ENCODE measurements at places on chromosomes 7 and 10.

- no peak for DNase-seq
Observed at GRCh38 chr7:83517035-83517700, 131.8 kb downstream of the SEMA3E start.

DNA sequence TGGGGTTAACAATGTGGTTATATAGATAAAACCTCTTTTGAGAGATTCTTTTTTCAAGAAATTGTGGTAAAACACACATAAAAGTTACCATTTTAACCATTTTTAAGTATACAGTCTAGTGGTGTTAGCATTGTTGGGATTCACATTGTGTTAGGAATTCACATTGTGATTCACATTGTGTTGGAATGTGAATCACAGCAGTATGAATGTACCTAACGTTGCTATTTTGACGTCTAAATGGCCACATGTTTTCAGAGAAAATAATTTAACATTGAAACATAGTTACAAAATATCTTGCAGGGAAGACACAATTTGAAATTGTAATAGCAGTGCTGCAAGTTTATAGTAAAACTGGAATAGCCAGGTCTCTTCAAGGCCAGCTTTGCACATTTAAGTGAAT is 129.0 kb downstream of the BICC1 start:
- no peak for DNase-seq

GRCh38 chr7:74288034-74288881 is 949 bp upstream of the CLIP2 start:
- DNase-seq, result no peak

GRCh38 chr7:149293338-149293737 is 31.3 kb downstream of the ZNF783 start:
- no peak for DNase-seq

- DNase-seq, result no peak
Observed at GRCh38 chr7:46363688-46364087, 442.6 kb upstream of the IGFBP3 start.

DNA sequence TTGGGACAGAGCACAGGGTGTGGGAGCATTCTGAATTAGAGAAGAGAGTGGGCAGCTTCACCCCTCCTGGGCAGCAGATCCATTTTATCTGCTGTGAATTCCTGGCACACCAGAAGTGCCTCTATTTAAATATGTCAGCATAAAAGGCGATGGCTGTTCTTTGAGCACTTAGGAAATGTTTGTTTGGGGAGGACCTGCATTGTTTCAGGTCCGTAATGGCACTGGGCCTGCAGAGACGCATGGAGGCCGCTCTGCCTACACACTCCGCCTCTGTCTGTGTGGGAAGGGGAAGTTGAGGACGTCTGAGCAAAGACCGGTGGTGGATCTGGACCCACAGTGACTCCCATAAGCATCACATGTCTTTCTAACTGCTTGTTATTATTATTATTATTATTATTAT is 253.2 kb downstream of the CAMK1D start:
- no peak for DNase-seq

DNA sequence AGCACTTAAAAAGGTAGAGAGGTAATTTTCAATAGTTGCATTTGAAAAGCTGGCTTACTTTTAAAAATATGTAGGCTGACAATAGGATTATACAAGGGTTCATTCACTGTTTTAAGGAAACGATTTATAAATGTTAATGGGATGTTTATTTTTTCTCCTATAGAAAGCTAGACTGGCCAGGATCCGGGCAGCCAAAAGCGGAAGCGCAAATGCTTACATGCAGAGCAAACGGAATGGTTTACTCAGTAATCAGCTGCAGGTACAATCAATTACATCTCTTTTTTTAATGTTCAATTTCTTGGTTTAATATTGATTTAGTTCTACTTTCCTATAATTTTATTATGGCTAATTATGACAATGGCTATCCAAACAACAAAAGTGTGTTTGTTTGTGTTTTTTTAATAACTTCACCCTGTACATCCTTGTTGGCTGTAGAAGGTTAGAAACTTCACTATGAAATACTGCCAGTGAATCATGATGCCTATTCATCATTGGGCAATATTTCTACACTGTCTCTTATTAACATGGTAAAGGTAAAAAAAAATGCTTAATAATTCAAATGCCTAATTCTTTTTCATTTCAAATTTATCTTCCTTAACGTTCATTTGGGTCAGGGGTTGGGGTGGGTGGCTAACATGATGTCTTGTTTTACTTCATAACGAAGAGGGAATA is 116.4 kb downstream of the TSPAN12 start:
- no peak for DNase-seq

DNA sequence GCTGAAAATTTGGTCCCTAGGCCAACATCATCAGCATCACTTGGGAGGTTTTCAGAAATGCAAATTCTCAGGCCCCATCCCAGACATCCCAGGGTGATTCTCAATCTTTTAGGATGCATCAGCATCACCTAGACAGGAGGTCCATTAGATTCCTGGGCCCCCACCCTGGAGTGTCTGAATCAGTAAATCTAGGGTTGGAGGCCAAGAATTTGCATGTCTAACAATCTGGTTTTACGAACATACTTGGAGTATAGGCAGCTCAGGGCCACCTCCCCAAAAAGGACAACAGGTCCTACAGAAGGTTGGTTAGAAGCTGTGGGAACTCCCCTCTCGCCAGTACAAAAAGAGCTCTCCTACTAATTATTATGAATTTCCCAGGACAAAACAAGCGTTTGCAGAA is 15.5 kb downstream of the ZC3HAV1 start:
- DNase-seq, result no peak

DNA sequence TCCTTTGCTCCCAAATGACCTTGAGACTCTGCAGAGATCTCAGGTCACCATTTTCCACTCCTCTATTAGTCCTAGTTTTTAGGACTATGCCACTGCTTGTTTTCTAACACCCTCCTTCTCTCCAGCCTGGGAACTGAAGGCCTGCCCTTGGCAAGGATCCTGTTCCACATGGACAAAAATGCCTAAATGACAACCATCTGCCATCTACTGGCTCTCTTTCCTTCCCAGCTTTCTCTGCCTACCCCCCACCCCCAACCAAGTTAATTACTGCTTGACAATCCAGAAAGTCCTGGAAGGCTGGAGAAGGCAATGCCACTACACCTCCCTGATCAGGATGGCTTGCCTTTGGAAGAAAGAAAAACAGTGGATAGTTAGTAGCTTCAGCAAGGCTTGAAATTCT is 44.8 kb upstream of the SP8 start:
- no peak for DNase-seq

DNA sequence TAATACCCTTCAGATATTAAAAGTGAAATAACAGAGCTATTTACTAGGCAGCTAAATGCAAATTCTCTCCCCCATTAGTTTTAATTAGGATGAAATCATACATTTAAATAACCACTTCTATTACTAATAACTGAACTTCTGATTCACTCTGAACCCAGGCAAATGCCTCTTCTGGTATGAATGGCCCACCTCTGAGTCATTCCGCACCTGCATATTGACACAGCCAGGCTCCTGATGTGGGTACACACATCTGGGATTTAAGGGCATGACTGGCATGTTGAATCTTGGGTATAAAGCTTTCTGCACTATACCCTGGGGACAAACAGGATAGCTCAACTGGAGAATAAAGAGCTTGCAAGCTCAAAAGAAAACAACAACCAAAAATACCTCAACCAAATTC is 140.9 kb downstream of the AUTS2 start:
- no peak for DNase-seq

DNA sequence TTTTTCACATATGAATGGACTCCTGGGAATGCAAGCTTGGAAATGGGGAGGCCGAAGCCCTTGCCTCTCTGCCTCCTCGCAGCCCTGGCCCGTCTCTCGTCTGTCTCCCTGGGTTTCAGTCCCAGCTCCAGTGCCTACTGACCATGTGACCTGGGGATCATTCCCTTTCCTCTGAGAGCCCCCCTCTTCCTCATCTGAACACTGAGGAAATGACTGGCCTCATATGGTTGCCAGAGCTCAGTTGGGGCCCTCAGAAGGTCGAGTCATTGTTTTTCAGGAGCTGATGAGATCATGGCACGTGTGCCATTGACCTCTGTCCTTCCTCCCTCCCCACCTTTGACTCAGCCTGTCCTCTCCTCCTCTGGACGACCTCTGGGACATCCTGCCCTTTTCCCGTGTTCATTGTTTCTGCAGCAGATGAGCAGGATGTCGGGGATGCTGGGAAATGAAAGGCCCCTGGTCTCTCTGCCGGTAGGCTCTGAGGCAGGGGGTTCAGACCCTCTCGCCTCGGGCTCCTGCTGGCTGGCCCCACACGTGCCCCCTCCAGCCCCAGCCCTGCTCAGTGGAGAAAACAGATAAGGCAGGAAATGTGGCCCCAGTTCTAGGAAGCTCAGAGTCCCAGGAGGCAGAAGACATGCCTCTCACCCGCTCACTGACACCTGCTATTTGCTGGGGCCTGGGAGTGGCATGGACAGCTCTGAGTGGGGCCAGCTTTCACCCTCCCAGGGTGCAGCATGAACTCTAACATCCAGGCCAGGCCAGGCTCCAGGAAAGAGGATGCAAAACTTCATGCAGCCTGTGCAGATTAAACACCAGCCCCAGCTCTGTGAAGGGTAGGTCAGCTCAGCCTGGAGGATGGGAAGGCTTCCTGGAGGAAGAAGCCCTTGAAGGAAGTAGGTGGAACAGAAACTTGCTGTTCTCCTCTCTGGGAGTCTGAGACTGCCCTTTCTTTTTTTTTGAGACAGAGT is 8.3 kb upstream of the PPP1R35 start:
- no peak for DNase-seq
